ENCODE measurements at places on chromosomes 11 and 22. TPM values are rescaled to one million over a fixed set of nuclear protein-coding genes. Genes with fewer than 3 reads are reported as not detected.

MN1 gene
- total RNA-seq = 0.32 TPM

OR2AG1 gene
- not detected for total RNA-seq

DGKZ gene
- total RNA-seq = 57.8 TPM

GAL gene
- total RNA-seq = 1.5 TPM

OR10D3 gene
- total RNA-seq = not detected

Data from epithelial cell of umbilical artery (primary cell).